ENCODE measurements at places on chromosomes 11 and 22.

GRCh38 chr11:360326-361280 lies 8.7 kb upstream of the B4GALNT4 start:
- DNase-seq = no peak

- peak; percentile 97 for DNase-seq
These were observed 21.2 kb downstream of the TBRG1 start for GRCh38 chr11:124643605-124644425.

DNA sequence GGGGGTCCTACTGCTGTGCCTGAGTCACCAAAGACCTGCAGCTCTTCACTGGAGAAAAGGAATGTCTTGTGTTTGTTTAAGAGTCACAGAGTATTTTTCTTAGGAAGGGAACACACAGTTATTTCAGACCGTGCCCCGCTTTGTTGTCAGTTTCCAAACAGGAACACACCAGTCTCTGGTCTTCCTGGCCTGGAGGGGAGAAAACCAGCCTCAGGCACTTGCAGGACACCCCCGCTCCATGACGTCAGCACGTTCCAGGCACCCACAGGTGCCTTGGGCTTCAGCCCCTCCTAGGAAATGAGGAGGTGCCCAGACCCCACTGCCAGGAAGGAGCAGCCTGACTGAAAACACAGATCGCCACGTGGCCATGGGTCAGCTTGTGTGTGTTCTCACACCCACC lies 5.4 kb downstream of the DEAF1 start:
- peak; percentile 53 for DNase-seq

DNA sequence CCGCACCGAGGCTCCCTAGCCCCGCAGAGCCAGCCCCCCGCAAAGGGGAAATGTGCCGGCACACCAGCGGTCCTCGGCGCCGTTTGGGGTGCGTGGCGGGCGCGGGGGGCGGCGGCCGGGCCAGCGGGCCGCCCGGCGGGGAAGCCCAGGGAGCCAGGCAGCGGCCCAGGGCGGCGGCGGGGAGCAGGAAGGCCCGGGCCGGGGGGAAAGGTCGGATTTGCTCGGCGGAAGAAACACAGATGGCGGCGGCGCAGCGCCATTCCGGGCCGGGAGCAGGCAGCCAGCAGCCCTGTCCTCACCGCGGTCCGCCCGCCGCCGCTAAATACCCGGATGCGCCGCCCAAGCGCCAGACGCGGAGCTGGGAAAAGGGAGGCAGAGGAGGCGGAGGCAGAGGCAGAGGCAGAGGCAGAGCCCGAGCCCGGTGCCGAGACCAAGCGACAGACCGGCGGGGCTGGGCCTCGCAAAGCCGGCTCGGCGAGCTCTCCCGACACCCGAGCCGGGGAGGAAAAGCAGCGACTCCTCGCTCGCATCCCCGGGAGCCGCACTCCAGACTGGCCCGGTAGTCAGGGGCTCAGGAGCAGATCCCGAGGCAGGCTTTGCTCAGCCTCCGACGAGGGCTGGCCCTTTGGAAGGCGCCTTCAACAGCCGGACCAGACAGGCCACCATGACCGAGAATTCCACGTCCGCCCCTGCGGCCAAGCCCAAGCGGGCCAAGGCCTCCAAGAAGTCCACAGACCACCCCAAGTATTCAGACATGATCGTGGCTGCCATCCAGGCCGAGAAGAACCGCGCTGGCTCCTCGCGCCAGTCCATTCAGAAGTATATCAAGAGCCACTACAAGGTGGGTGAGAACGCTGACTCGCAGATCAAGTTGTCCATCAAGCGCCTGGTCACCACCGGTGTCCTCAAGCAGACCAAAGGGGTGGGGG lies 2.6 kb upstream of the GCAT start:
- peak; percentile 85 for DNase-seq

- DNase-seq = peak; percentile 44
These were observed 414 bp upstream of the PNPLA3 start for GRCh38 chr22:43923191-43923590.

GRCh38 chr22:21834869-21835268 lies 32.6 kb downstream of the MAPK1 start:
- DNase-seq = no peak

GRCh38 chr22:34567367-34567766 lies 498.6 kb upstream of the ISX start:
- no peak for DNase-seq

- DNase-seq = peak; percentile 14
These were observed 50.3 kb downstream of the COPB1 start for GRCh38 chr11:14449302-14449714.

GRCh38 chr22:35727436-35727835 lies 9.8 kb downstream of the APOL5 start:
- no peak for DNase-seq

- no peak for DNase-seq
These were observed at the start of gene VSIG2 for GRCh38 chr11:124751741-124752470. VSIG2 (minus strand) TSS chr11:124752255; CDS start chr11:124752137, 118 bp downstream.

DNA sequence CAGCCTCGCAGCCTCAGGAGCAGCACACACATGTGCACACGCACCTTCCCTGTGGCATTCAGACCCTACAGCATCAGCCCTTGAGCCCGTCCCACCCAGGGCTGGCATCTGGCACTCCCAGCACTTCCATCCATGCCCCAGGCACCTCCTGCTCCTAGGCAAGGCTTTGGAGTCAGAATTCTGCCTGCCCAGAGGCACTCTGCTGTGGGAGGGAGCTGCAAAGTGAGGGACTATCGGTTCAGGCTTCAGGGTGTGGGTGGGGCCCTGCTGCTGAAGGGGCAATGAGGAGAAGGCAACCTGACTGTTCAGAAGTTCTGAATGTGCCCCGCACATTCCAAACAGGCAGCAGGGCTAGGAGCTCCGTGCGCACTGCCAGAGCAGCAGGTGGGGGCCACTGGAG lies 39.7 kb downstream of the NECTIN1 start:
- DNase-seq = no peak

GRCh38 chr11:3854660-3854976 lies 846 bp upstream of the STIM1 start:
- DNase-seq = no peak

DNA sequence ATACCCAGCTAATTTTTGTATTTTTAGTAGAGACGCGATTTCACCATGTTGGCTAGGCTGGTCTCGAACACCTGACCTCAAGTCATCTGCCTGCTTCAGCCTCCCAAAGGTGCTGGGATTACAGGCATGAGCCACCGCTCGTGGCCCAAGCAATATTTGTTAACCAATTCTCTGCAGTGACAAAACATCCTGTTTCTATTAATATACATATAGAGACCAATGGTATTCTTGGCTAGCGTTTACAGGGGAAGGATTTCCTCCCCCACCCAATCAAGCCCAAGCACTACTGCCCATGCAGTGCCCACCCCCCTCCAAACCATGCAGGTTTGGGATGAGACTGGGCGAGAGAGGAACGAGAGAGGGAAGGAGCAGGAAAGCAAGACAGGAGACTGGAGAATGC lies 53.1 kb downstream of the APOL3 start:
- no peak for DNase-seq

DNA sequence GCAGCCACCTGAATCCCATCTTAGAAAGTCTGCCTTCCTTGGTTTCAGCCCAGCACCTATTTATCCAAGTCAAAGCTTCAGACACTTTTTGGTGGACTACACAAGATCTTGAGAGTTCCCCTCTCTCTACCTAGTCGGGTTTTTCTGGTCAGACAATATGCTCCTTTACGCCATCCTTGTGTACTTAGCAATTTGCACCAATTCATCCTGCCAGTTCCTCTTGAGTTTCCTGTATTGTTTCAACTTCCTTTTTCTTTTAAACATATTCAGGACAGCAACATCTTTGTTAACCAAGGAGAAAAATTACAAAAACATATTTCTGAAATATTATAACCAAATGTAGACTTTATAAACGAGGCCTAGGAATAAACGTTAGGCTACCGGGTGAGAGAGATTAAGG lies 368.2 kb upstream of the CADM1 start:
- DNase-seq = no peak

DNA sequence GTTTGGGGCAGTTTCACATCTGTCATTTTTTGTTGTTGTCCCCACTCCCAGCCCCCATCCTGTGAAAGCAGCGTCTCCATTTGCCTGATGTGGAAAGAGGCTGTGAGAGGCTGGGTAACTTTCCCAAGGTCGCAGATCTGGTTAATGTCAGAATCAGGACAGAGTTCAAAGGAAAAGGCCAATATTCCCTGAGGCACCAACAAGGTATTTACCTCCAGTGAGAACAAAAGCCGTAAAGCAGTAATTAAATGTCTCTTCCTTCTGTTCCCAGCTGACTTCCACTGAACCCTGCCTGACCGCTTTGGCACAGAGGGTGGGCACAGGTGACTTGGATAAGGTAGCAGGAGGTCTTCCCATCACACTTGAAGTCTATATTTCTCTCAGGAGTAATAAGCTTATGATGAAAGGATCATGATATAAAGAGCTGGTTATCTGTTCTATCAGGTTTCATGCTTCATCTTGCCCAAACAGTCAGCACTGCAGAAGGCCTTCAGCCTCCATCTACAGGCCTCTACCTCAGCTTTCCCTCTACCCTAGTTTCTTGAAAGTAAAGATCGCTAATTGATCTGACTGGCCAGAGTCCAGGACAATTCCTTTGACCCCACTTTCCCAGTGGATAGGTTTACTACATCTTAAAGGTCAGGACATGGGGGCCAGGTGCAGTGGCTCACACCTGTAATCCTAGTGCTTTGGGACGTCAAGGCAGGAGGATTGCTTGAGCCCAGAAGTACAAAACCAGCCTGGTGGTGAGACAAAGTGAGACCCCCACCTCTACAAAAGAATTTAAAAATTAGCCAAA lies 9.4 kb downstream of the C11orf91 start:
- no peak for DNase-seq

DNA sequence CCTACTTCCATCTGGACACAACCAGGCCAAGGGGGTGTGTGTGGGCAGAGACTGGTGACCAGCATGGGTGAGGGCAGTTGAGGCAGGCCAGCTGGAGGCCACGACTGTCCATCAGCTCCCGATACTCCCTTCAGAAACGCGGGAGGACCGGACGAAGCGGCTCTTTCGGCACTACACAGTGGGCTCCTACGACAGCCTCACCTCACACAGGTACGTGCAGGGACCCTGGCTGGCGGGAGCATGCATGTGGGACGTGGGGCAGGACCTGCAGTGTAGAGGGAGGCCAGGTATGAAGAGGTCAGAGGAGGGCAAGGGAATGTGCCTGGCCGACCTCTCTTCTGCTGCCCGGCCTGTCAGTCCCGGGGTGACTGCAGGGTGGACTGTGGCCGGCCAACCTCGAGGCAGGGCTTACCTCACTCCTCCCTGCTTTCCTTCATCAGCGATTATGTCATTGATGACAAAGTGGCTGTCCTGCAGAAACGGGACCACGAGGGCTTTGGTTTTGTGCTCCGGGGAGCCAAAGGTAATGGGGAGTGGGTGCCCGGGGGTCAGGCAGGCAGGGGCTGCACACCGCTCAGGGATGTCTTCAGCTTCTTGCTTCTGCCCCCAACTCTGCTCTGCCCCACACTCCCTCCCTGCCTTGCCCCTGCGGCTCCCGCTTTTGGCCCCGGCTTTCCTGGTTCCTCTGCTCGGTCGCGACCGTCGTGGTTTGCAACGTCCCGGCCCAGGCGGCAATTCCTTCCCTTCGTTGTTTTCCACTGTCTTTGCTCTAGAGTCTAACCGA lies 31.3 kb downstream of the SHANK3 start:
- DNase-seq = no peak

DNA sequence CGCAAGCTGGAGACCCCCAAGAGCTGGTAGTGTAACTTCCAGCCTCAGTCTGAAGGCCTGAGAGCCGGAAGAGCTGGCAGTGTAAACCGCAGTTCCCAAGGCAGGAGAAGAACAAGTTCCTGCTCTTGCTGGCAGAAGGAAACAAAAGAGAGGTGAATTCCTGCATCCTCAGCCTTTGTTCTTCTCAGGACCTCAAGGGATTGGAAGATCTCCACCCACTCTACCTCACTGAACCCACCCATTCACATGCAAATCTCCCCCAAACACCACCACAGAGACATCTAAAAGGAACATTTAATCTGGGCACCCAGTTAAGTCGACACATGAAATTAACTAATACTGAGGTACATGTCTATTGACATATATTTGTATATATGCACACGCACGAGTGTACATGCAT lies 1310.3 kb downstream of the TBC1D22A start:
- no peak for DNase-seq

- DNase-seq = peak; percentile 56
These were observed 286.2 kb upstream of the NARS2 start for GRCh38 chr11:78860720-78861422.

DNA sequence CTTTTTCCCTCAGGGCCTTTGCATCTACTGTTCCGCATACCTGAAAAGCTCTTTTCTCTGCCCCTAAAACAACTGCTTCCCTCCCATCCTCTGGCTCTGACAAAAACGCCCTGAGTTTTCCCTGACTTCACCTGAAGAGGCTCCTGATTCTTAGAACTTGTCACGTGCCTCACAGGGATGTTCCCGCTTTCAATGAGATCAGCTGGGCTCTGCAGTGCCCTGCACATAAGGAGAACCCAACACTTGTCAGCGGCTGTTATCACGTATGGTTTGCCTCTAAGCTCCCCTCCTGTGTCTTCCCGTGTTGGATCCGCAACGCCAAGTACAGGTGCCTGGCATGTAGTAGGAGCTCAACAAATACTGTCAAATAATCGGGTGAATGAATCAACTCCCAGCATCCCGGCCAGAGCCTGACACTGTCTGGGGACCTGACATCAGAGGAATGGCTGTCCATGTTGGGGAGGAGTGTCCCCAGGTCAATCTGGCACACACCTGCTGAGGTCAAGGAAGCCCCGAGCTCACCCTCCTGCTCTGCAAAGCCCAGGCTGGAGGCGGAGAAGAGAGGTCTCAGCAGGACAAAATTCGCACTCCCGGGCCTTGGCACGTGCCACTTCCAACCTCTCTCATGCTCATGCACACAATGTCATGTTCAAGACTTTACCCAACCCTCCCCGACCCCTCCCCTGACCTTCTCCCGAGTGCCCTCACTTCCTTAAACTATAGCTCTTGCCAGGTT lies 4.2 kb upstream of the GRK2 start:
- DNase-seq = no peak

GRCh38 chr11:119861160-119861559 lies 132.2 kb upstream of the NECTIN1 start:
- DNase-seq = no peak

- peak; percentile 23 for DNase-seq
These were observed 315.1 kb downstream of the LARGE1 start for GRCh38 chr22:33605221-33605620.

DNA sequence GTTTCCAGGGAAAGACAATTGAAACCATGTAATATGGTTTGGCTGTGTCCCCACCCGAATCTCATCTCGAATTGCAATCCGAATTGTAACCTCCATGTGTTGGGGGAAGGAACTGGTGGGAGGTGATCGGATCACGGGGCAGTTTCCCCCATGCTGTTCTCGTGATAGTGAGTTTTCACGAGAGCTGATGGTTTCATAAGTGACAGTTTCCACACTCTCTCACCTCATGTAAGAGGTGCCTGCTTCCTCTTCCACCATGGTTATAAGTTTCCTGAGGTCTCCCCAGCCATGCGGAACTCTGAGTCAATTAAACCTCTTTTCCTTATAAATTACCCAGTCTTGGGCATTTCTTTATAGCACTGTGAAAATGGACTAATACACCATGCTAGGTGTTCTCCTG lies 148.3 kb upstream of the CADM1 start:
- DNase-seq = no peak

GRCh38 chr11:46901156-46901555 lies 17.2 kb downstream of the LRP4 start:
- DNase-seq = no peak

- peak; percentile 71 for DNase-seq
These were observed 123.8 kb downstream of the MICAL2 start for GRCh38 chr11:12234221-12234620.
